ENCODE measurements at places on chromosomes 5 and 9.

DNA sequence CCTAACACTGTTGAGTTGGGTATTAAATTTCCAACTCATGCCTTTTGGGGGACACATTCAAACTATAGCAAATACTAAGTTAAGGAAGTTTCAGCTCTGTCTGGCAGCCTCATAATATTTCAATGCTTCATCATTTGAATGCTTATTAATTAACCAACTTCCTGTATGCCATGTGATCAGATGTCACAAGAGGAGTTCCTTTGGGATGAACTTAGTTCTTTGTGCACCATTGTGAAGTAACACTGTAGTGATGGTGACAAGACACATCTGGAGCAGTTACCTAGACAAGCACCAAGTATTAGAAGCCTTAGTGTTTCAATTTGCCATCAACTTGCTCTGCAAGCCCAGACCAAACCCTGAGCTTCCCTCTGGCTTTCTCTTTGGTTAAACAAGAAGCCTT lies 90.7 kb upstream of the IL12B start:
- DNase-seq: no peak

DNA sequence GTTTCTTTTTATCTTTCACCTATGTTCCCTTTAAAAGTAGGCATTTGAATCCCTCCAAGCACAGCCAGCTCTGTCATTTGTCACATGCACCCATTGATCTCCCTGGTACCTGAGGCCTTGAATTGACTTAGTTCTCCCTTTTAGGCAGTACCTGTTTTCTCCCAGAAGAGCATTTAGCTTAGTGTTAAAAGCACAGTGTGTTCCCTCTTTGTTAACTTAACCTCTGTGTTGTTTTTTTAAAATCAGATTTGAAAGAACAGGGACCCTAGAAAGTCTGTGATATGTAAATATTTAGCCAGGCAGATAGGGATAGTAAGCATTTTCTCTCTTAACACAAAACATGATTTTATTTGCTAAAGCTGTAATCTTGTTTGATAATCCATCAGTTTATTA lies 113.8 kb upstream of the SPATA31D4 start:
- DNase-seq: no peak

DNA sequence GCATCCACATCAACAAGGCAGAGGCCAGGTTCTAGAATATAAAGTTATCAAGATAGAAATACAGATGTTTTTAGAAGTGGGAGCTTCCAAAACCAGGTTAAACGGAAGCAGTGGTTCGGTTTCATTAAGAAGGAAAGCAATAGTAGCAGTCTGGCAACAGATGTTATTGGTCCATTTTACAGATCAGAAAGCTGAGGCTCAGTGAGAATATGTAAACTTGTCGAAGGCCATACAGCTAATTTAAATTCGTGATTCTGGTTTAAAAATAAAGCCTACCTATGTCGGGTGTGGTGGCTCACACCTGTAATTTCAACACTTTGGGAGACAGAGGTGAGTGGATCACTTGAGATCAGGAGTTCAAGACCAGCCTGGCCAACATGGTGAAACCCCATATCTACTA lies 160.6 kb downstream of the ARRDC3 start:
- DNase-seq: no peak

DNA sequence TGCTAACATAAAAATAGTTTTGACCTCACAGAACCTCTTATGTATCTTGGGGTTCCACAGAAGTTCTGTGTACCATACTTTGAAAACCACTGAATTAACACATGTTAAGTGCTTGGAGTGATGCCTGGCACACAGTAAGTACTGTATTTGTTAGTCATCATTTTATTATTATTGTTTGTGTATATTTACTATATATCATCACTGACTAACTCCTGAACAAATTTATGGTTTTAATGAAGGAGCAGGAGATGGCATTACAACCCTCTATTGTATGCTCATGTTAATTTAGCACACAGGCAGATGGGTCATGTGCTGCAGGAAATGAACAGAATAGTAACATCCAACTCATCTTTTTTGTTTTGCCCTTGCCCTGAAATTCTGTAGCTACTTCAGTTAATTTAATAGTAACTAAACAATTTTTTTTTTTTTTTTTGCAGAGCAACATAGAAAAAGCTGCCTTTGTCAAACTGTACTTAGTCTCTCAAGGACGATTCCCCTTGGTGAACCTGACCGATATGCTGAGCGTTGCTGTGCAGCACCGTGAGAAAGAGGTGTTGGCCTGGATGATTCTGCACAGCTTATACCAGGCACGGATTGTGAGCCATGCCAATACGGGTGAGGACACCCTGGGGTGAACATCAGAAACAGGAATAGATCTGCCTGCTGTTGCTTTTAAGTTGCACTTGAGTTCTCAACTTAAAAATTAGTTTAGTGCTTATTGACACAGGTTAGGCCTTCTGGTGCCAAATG lies 45.4 kb downstream of the HACD4 start:
- no peak for DNase-seq

- DNase-seq: no peak
Observed at GRCh38 chr9:98942906-98943681, 613 bp upstream of the COL15A1 start.

DNA sequence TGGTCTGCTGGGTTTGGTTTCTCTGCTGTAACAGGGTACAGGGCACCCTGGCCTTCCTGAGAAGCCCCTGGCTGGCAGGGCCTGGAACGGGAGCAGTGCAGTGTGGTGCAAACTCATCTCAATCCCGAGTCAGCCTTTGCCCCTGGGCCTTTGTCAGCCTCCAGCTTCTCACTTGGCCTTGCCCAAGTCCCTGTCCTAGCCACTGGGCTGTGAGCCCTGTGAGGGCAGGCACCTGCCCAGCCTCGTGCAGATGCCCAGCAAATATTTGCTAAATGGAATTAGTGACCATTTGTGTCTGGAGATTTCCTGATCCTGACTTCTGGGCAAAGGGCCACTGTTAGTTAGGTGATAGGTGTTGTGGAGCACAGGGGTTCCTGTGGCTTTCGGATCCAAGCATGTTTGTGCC lies 13.0 kb downstream of the RGS3 start:
- DNase-seq: no peak

DNA sequence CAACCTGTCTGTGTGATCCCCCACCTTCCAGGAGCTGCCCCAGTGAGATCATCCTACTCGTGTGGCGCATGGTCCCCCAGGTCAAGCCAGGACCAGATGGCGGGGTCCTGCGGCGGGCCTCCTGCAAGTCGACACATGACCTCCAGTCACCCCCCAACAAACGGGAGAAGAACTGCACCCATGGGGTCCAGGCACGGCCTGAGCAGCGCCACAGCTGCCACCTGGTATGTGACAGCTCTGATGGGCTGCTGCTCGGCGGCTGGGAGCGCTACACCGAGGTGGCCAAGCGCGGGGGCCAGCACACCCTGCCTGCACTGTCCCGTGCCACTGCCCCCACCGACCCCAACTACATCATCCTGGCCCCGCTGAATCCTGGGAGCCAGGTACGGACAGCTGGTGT lies 43.7 kb downstream of the RGS3 start:
- DNase-seq: no peak

- DNase-seq: no peak
Observed at GRCh38 chr5:77095189-77095588, 8.1 kb upstream of the ZBED3 start.

DNA sequence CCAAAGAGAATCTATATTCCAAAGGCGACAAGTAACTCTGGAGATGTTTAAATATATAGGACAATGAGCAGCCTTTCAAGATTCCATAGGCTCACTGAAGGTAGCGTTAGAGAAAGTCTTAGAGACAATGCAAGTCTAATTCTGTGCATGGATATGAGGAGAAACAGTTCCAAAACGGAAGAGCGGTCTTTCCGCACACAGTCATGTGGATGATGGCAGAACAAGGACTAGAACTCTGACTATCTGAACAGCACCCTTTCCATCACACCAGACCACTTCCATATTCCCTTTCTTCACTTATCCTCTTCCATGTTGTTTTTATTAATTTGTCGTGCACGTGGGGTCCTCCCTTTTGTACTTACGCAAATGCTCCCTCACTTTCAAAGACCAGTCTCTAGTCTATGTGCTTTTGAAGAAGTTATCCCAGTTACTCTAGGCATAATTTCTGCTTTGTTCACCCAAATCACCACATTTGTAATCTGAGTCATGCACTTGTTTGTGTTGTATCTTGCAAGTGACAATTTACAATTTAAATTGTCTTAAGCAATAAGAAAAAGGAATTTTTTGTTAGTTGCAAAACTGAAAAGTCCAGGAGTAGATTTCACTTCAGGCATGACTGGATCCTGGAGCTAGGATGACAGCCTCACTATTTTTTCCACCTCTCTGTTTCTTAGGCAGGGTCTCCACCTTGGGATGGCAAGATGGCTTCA lies 116.0 kb upstream of the ADRA1B start:
- no peak for DNase-seq
